ENCODE measurements at places on chromosomes 2 and 18.
A peak's percentile ranks its signal among the peaks of the same experiment; 100 is the strongest.

DNA sequence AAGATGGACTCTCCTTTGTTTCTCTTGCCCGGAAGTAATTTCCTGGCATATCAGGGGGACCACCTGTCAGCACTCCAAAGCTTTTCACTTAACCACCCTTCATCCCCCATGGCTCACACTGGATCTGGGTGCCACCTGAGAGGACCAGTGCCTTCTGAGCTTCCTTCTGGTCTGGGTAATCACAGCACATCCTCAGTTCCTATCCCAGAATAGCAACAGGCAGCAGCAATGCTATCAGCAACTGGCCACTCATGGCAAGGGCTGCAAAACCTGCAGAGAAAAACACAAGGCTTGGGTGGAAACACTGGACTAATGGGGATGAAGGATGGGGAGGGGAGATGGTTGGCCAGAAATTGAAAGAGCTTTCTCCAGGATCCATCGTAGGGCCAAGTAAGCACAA, 59.9 kb upstream of the STPG4 start:
- DNase-seq: no peak

GRCh38 chr2:10812362-10813162, at the start of gene PDIA6:
TSS of gene PDIA6 (minus strand) at chr2:10812785. CDS start at chr2:10812696, 89 bp downstream.
- DNase-seq: peak; percentile 97

DNA sequence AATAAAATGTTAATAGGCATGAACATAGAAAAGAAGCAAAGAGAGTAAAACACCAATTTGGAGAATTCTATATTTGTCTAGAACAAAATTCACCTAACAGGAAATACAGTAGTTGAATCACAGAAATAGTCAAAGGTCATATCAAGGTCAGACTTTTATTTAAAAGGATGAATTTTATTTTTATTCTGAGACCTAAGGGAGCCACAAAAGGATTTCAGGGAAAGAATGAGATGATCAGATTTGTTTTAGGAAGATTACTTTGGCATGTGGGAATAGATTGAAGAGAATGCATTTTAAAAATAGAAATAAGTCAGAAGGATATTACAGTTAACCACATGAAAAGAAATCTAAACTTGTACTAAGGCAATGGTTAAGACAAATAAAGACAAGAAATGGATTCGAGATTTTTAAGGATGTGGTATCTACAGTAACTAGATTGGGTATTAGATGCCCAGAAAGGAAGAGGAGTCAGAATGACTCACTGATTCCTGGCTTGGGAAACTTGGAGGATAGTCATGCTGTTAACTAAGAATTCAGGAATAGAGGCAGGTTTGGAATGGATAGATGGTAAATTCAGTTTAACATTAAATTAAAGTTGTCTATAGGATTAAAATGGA, 56.0 kb downstream of the METTL4 start:
- DNase-seq: peak; percentile 31

- DNase-seq: no peak
Measured at GRCh38 chr18:54020156-54020745, 204.2 kb downstream of the MBD2 start.

DNA sequence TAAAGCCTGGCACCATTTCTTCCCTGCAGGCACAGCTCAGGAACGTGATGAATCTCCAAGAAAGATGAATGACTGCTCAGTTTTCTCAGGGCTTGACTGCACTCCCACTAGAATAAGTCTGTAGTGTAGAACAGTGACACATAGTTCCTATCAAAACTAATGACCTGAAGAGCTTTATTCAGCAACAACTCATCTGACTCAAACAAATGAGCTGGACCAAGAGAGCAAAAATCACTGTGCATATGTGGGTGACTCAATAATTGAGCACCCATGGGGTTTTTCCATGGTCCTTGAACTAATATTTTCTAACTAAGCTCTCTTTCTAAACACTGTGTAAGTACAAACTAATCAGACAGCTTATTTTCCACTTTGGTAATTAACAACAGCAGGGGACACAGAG, 61.1 kb upstream of the XDH start:
- DNase-seq: no peak

- no peak for DNase-seq
Measured at GRCh38 chr18:2846636-2847316, at the start of gene EMILIN2. TSS of gene EMILIN2 (plus strand) at chr18:2847006. CDS start at chr18:2847189, 183 bp downstream.

GRCh38 chr2:171791361-171791760, 102.7 kb downstream of the SLC25A12 start:
- DNase-seq: no peak

GRCh38 chr18:57015451-57015850, 131.4 kb upstream of the BOD1L2 start:
- no peak for DNase-seq

DNA sequence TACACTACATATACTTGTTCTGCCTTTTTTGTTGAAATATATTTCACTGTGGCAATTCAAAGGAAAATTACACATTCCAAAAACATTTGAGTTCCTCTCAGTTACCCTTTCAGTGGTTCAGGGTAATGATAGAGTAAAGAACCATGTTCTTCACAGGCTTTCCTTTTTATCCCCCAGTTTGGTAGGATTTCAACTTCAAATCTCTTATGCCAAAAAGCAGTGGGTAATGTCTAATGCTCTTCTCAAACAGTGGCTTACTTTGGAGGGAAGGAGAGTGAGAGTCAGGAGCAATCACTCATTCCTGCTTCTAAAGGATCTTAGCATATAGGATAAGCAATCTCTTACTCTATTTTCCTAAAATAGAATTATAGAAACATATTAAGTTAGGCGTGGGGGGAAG, 290.6 kb downstream of the ZEB2 start:
- no peak for DNase-seq

DNA sequence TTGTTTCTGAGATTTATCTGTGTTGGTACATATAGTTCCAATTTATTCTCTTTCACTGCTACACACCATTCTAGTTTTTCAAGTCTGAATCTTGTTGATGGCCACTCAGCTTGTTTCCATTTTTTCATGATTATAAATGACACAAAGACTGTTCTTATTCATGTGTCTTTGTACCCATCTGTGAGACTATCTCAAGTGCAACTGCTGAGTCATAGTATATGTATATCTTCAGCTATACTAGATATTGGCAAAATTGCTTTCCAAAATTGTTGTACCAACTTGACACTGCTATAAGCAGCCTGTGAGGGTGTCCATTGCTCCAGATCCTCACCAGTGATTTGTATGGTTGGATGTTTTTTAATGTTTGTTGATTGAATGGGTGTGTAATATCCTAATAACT, 37.2 kb upstream of the RTN4 start:
- no peak for DNase-seq

DNA sequence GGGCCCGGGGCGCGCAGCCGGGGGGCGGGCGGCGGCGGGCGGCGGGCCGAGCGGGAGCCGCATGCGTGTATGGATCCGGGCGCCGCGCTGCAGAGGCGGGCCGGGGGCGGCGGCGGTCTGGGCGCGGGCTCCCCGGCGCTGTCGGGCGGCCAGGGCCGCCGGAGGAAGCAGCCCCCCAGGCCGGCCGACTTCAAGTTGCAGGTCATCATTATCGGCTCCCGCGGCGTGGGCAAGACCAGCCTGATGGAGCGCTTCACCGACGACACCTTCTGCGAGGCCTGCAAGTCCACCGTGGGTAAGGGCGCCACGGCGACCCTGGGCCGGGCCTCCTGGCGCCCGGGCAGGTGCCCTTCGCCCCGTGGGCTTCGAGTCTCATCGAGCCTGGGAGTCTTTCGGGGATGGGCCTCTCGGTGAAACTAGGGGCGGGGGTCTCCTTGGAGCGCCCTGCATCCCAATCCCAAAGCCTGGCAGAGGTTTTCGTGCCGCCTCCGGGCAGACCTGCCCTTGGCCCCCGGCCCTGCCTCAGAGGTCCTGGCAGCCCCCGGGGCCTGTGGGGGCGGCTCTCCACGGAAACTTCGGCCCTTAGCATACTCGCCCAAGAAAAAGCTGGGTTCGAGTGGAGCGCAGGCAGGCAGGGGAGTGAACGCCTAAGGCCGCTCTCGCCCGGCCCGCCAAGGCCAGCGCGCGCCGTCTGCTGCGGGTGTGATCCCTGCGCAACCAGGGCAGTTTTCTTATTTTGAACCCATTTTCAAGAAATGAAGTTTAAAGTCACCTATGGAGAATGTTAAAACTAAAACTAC, 622 bp downstream of the RAB12 start:
- DNase-seq: no peak

- DNase-seq: peak; percentile 38
Measured at GRCh38 chr18:32919799-32920198, 147.0 kb upstream of the KLHL14 start.

GRCh38 chr2:180991820-180992219, 11.4 kb downstream of the UBE2E3 start:
- no peak for DNase-seq
